PC-3 (cell line): ENCODE measurements at places on chromosomes 2 and 18. TPM values are rescaled to one million over a fixed set of nuclear protein-coding genes. Genes with fewer than 3 reads are reported as not detected.

DNA sequence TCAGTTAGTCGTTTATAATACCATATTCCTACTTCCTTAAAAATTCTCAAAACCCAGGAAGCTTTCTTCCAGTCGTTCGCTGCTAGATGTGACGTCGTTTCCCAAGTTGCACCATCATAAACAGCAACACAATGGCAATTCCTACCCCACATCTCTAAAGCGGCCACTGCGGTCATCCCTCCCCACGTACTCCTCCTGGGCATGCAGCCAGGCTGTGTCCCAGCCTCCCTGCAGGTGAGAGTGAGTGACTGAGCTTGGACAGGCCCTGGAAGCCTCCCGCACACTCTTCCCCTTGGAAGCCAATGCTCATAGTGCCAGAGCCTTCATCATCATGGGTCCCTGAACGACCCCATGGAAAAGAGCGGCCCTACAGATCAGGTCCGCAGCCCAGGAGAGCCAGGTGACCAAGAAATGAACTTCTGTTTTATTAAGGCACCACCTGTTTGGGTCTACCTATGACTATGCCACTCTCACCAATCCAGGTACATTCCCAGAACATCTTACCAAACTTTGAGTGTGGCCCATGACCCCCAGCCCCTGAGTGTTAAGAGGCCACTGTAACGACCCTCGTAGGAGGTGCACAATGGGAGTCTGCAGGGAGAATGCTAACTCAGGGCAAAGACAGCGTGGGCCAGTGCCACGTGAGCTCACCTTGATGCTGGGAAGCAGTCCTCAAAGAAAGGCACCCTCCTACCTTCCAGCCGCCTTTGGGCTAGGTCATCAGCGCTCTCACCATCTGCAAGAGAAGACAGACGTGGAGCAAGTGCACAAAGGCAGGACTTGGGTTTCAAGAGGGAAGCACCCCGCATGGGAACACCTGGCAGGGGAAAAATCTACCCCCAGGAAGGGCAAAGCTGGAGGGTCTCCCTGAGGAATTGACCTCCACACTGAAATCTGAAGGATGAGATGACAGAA lies 74.7 kb upstream of the RAB6C start:
- H3K36me3 ChIP-seq = no peaks in the 10 kb centered on the region
- no peak overlapping the region for H3K27ac ChIP-seq
- H3K4me1 ChIP-seq = no peaks in the 10 kb centered on the region
- peaks cover 50% of the 10 kb centered on the region for H3K27me3 ChIP-seq
- H3K4me3 ChIP-seq = no peak overlapping the region

CRACDL gene
- 0.40 TPM in 1 of 2 replicates, not detected in the other for total RNA-seq

DNA sequence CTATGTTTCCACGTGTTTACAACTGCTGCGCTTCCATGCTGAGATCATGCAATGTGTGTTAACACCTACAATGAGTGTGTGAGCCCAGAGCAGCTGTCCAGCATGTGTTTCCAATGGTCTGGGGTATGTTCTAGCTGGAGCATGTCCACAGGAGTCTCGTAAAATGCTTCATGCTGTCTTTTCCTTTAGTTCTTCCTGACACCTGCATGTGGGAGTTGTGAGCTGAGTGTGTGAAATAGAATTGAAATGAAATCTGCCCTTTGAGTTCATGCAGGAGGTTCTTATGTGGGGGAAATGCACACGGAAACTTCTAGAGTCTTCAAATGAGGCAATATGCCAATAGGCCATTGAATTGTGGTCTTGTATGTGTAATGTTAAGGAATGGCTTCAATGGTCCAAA lies 205.1 kb downstream of the RND3 start:
- no peak overlapping the region for H3K4me3 ChIP-seq
- H3K4me1 ChIP-seq = peaks cover 11% of the 10 kb centered on the region
- H3K36me3 ChIP-seq = no peaks in the 10 kb centered on the region

DNA sequence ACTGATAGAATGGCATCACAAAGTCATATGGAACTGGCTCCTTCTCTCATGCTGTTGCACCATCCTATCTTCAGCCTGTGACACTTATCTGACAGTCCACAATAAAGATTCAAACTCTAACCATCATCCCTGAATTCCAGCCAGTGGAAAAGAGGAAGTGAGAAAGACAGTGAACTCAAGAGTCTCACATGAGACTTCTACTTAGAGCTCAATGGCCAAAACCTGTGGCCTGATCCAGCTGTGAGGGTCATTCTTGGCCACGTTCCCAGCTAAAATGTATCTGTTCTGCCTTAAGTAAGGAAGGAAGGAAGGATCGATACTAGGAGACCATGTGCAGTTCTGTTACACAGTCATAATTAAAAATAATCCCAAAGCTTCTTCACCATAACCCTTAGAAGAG lies 73.6 kb downstream of the RND3 start:
- H3K27me3 ChIP-seq = no peaks in the 10 kb centered on the region
- H3K4me1 ChIP-seq = no peaks in the 10 kb centered on the region; the same call in 1 of the 2 replicates
- DNase-seq = no peak
- H3K4me3 ChIP-seq = no peak overlapping the region

MYCN gene
- total RNA-seq = not detected in 2 replicates

CSRNP3 gene
- 2.2 and 8.3 TPM in 2 replicates for total RNA-seq

GRCh38 chr18:8800445-8800844 lies 95.1 kb downstream of the MTCL1 start:
- H3K27me3 ChIP-seq = no peaks in the 10 kb centered on the region
- H3K4me3 ChIP-seq = peak overlapping the region; percentile 24; the same call in 1 of the 2 replicates
- peaks cover 14% of the 10 kb centered on the region; the same call in 1 of the 2 replicates for H3K36me3 ChIP-seq
- peak; percentile 98 for DNase-seq
- peaks cover 68% of the 10 kb centered on the region for H3K4me1 ChIP-seq

DNA sequence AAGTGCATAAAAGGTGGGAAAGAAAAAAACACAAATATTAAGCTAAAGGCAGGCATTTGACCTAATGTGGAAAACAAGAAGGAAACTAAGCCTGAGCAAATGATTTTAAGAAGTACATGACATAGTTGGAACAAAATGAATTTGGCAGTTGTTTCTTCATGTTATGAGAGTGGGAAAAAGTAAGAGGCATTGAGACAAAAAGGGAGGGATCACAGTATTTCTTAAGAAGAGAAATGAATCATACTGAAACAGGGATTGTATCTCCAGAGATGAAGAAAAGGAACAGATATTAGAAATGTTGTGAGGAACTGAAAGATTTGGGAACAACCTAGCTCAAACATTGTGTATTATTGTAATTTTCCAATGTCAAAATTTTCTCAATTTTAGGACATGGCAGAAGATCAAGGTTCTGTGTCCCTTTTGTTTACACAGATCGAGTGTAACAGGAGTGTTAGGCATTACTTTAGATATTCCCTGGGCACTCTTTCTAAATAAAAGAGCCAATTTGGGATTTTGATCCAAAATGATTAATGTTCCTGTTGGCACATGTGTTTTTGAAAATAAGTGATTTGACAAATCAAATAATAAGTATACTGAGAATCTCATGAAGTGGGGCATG lies 98.6 kb downstream of the CALCRL start:
- no peak overlapping the region for H3K4me3 ChIP-seq
- DNase-seq = no peak
- no peaks in the 10 kb centered on the region for H3K4me1 ChIP-seq
- no peaks in the 10 kb centered on the region for H3K36me3 ChIP-seq
- no peaks in the 10 kb centered on the region for H3K27me3 ChIP-seq
- no peak overlapping the region for H3K27ac ChIP-seq

DNA sequence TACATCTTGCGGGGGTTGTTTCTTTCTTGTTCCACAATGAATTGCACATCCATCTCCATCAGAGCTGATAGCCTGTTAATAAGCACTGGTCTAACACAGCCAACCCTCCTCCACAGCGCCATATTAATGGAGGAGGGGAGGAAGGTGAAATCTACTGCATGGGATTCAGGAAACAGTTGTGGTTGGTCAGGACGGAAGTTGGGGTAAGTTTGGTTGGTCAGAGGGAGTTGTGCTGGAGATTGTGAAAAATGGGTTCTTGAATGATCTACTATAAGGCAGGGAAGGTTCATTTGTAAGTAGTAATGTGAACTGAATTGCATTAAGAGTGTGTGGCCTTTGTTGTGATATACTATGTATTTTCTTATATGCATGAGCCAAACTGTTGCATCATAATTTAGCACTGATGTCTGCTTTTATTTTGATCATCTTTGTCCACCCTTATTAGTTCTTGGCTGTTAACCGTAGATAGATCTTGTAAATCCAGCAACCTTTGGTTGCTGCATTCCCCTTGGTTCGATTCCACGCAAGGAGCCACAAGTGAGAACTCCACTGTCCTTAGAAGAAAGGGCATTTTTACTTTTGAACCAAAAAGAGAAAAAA lies 150.6 kb upstream of the MAPRE2 start:
- no peaks in the 10 kb centered on the region for H3K36me3 ChIP-seq
- no peaks in the 10 kb centered on the region for H3K27me3 ChIP-seq
- H3K4me3 ChIP-seq = no peak overlapping the region
- no peaks in the 10 kb centered on the region for H3K4me1 ChIP-seq

DNA sequence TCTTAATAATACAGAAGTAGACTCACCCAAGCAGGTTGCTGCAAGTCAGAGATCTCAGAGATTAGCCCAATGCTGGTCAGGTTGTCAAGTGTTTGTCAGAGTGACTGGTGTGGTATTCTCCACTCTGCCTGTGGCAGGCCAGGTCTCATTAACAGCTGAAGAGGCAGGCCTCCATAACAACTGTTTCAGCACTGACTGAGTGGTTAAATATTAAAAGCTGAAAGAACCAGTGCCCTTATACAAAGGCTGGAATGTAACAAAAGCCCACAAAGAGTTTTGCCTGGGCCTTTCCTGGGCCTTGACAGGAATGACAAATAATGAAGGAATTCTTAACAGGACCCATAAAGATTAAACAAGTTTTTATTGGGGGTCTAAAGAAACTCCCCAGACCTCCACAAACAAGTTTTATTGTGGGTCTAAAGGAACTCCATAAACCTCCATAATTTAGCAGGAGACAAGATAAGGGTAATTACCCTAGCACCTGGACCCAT lies 26.8 kb downstream of the SULT1C2 start:
- peak; percentile 54 for DNase-seq
- no peak overlapping the region for H3K4me3 ChIP-seq
- no peaks in the 10 kb centered on the region for H3K36me3 ChIP-seq
- H3K4me1 ChIP-seq = peaks cover 24% of the 10 kb centered on the region
- no peak overlapping the region for H3K27ac ChIP-seq
- no peaks in the 10 kb centered on the region for H3K27me3 ChIP-seq

DNA sequence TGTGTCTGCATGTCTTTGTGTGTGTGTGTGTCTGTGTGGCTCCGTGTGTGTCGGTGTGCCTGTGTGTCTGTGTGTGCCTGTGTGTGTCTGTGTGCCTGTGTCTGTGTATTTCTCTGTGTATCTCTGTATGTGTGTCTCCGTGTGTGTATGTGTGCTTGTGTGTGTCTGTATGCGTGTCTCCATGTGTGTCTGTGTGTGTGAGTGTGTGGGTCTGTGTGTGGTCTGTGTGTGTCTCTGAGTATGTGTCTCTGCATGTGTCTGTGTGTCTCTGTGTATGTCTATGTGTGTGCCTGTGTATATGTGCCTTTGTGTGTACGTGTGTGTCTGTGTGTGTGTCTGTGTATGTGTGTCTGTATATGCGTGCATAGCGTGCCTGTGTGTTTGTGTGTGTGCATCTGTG lies 45.2 kb downstream of the MYCN start:
- no peak for DNase-seq
- no peaks in the 10 kb centered on the region for H3K4me1 ChIP-seq
- no peaks in the 10 kb centered on the region for H3K36me3 ChIP-seq
- H3K4me3 ChIP-seq = no peak overlapping the region

GRCh38 chr2:156110890-156111289 lies 221.6 kb downstream of the NR4A2 start:
- H3K27me3 ChIP-seq = no peaks in the 10 kb centered on the region
- no peaks in the 10 kb centered on the region for H3K36me3 ChIP-seq
- no peak overlapping the region for H3K4me3 ChIP-seq
- DNase-seq = peak; percentile 49

PARD3B gene
- 3.9 and 10.9 TPM in 2 replicates for total RNA-seq

DNA sequence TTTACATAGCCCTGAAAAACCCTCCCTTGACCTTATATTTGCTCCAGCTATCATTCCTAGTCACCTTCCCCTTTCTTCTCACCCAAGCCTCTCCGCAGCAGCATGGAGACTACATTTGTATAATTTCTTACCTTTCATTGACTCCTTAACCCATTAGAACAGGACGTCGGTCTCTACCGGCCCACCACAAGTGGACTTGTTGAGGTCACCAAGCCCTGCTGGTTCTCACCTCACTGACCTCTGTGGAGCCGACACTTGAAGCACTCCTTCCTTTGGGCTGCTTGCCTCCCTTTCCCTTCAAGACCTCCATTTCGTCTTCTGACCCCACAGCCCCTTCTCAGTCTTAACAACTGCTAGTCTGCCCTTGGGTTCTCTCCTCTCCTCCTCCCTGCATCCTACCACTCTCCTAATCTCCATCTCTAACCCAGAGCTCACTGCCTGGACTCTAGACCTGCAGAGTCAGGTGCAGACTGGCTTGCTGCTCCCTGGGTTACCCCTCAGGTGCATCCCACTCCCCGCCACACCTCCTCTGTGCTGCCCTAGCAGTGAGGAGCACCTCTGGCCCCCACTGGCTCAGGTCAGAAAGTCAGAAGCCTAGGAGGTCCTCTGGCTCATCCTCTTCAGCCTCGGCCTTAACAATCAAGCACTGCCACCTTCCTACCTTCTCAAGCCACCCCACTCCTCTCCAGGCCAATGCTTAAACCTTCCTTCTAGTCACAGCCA lies 5.3 kb upstream of the SFXN5 start:
- peaks cover 5% of the 10 kb centered on the region; the same call in 1 of the 2 replicates for H3K4me1 ChIP-seq
- no peak overlapping the region for H3K27ac ChIP-seq
- no peaks in the 10 kb centered on the region for H3K27me3 ChIP-seq
- no peaks in the 10 kb centered on the region for H3K36me3 ChIP-seq
- DNase-seq = no peak

DNA sequence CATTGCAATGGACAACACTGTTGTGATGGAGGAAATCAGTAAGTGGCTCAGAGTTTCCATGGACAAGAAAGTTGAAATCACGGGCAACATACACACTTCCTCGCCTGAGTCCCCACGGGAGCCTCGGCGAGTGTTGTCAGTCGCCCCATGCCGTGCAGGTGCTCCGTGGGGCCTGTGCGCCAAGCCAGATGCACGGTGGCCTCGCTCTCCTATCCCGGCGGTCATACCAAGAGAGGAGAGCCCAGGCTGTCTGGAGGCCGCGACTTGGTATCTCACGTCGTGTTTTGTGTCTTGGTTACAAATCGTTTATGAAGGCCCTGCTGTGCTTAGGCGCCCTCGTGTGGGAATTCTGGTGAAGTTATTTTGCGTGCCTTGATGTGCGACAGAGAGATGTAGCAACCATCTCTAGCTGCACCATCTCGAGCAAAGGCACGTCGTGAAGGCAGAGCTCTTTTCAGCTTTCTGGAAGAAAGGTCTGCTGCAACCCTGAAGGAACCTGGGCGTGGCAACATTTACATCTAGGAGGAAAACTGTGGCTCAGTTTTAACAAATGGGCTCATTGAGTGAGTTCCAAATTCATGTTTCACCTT lies 21.8 kb downstream of the ATG4B start:
- H3K4me3 ChIP-seq = no peak overlapping the region
- DNase-seq = peak; percentile 49
- peaks cover 21% of the 10 kb centered on the region for H3K36me3 ChIP-seq
- H3K4me1 ChIP-seq = peaks cover 2% of the 10 kb centered on the region; the same call in 1 of the 2 replicates
- H3K27me3 ChIP-seq = no peaks in the 10 kb centered on the region
- H3K27ac ChIP-seq = no peak overlapping the region
